Activated T-helper 1 cell treated with anti-CD3 and anti-CD28 coated beads, Interleukin-2, amount 50 U/mL, for 16 hours (primary cell): ENCODE measurements at places on chromosomes 7 and 10.

DNA sequence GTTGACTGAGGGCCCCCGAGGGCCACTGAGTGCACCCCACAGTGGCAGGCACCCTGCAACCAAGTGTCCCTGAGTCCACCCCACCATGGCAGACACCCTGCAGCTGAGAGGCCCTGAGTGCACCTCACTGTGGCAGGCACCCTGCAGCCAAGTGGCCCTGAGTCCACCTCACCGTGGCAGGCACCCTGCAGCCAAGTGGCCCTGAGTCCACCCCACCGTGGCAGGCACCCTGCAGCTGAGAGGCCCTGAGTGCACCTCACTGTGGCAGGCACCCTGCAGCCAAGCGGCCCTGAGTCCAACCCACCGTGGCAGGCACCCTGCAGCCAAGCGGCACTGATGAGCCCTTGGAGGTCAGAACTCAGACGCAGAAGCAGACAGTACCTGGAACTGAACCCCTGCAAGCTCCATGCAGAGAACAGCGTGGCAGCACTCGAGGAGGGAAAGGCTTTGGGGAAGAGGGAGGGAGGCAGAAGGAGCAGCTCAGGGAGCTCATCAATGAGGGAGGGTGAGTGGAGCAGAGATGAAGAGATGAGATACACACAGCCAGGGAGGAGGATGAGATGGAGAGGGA lies 156.5 kb downstream of the WDR37 start:
- no peak for DNase-seq

DNA sequence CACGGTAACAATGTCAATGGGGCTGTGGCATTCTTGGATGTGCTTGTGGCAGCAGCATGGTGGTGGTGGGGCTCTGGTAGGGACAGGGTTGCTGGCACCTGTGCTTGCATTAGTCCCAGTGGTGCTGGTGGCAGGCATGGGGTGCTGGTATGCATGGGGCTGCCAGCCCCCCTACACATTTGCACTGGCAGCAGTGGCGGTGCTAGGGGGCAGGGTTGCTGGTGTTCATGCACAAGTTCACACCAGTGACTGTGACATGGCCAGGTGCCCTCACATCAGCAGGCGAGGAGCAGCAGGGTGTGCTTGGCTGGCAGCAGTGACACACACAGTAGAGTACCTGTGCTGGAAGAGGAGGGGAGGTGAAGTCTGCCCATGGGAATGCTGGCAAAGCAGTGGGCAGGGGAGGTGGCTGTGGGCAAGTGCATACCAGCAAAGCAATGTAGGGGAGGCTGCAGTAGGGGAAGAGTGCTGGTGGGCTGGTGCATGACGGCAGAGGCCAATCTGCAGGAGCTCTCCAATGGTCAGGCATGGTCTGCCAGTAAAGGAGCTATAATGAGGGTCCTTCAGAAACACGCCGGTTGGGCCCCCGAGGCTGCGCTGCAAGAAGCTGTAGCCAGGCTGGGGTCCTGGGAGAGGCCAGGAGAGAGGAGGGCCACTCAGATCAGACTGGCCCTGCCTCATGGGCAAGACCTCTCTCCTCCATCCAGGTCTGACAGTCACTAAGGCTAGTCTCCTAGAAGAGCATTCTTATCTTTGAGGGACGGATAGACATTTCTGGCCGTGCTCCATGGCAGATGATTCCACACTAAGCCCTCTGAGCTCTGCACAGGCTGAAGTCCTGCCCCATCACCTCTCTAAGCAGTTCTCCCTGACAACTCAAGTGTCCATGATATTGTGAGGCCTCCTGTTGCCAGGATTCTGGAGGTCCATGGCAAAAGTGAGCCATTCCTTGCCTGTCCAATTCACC lies 406.4 kb downstream of the SEMA3D start:
- DNase-seq, result no peak

DNA sequence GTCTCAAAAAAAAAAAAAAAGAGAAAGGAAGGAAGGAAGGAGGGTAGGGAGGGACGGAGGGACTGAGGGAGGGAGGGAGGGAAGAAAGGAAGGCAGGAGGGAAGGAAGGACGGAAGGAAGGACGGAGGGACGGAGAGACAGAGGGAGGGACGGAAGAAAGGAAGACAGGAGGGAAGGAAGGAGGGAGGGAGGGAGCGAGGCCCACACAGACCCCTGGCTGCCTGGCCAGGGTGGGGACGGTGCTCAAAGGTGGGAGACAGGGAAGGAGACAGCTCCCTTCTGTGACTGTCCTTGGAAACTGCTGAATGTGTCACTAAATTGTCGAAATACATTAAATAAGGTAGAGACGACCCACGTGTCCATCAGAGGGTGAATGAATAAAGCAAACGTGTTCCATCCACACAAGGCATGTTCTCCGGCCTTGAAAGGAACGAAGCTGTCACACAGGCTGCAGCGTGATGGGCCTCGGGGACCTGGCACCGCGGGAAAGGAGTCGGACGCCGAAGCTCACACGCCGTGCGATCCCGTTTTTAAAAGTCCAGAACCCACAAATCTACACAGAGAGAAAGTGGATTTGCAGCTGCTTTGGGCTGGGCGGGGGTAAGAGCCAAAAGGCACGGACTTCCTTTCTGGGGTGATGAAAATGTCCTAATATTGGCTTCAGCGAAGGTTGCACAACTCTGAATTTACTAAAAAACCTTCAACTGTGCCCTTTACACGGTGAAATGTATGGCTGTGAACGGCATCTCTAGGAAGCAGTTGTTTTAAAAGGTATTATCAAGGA lies 23.3 kb downstream of the ADAP1 start:
- DNase-seq, result no peak

- DNase-seq, result no peak
Measured at GRCh38 chr10:62075912-62076311, 174.4 kb downstream of the ARID5B start.

- DNase-seq, result no peak
Measured at GRCh38 chr7:105130048-105130447, 116.0 kb downstream of the KMT2E start.

GRCh38 chr10:2885288-2886278 lies 181.8 kb upstream of the PFKP start:
- no peak for DNase-seq

DNA sequence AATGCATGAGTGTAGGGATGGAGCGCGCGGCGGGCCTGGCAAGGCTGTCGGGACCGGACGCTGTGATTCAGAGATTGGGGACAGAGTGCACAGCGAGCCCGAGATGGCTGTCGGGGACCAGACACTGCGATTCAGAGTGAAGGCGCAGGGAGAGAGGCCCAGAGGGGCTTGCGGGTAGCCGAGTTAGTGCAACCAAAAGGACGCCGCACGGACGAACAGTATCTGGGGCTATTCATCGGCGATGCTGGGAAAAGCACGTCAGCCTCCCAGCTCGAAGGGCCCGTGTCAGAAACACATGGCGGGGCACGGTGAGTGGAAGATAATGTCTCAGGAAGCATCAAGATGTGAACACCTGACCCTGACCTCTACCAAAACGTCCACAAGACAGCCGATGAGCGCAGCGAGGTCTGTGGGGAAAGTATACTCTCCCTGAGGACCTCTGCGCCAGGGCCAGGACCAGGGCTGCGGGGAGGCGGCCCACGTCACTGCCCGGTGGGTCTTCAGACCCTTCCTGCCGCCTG lies 215.8 kb downstream of the ZMYND11 start:
- DNase-seq, result no peak

DNA sequence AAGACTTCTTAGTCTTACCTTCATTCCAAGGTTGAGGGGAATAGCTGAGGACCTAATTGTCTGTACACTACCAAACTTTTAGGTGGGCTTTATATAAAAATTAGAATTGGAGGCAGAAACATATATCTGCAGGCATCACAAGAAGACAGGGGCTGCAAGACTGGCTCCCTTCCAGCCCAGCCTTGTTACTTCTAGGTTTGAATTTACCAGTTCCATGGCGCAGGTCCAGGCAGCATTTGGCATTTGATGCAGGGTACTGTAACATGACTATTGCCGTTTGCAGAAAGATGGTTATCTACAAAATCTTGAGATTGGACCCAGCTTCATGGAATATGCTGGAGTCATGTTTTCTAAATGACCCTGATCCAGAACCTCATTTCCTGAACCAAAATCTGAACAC lies 105.4 kb upstream of the RHOBTB1 start:
- DNase-seq, result no peak

DNA sequence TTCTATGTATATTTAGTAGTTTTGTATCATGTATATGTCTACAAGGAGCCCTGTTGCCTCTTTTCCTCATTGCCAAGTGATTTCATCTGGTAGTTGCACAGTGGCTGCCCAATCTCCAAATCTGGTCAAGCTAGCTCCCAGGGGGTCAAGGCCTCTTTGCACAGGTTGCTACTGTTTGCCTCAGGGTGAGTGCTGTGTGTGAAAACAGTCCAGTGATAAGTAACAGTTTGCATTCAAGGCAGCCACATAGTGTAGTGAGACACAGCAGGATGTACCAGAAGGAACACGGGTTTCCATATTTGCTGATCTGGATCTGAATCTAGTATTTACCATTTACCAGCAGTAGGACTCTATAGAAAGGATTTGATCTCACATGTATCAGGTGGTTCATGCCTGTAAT lies 13.3 kb upstream of the EPC1 start:
- no peak for DNase-seq

DNA sequence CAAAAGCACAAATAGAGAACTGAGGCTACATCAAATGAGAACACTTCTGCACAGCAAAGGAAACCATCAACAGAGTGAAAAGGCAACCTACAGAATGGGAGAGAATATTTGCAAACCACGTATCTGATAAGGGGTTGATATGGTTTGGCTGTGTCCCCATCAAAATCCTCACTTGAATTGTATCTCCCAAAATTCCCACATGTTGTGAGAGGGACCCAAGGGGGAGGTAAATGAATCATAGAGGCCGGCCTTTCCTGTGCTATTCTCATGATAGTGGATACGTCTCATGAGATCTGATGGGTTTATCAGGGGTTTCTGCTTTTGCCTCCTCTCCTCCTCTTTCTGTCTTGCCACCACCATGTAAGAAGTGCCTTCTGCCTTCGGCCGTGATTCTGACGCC lies 120.6 kb upstream of the FRMD4A start:
- no peak for DNase-seq

DNA sequence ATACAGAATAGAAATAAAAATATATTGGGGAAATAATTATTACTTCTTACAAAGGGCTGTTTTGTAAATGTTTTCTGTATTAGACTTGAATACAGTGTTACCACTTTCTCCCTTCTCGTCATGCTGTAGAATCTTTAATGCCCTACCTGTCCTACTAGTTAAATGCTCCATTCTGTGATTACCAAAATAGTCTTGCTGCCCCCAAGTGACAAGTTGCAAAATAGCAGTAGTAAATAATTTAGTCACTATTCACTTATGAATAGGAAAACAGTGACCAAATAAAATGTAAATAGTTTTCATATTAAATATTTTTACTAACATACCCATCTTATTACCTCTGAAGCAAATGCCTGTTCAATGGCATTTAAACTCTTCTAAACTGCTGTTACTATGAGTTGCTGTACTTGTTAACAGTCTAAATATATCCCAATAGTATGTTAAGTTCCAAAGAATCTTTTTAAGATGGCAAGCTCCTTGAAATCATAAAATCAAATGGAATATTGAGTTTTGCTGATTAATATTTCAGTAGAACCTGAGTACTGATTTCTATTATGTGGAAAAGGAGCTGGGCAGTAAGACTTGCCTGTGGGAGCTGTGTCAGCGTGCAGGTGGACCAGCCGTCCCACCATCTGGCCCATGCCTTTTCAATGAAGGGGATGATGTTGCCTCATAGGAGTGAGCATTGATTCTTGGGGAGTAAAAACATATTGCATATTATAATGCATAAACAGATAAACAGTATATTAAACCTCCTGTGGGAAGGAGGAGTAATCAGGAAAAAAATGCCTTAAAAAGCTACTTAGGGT lies 18.1 kb upstream of the OIT3 start:
- DNase-seq, result no peak

DNA sequence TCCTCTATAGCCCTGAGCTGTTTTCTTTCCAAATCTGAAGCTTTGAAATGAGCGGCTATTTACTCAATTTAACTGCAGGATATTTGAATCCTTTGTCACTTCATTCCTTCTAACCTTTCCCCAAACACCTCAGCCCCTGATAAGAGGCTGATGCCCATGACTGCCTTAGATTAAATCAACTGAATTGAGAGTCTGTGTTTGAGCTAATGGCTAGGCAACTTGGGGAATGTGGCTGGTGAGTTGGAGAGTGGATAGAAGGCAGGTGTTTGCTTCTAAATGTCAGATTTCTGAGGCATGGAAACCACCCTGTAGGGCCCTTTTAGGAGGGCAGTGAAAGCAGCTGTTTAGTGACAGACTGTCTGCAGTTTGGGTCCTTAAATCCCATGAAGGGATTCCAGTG lies 759.9 kb downstream of the LRMDA start:
- no peak for DNase-seq

DNA sequence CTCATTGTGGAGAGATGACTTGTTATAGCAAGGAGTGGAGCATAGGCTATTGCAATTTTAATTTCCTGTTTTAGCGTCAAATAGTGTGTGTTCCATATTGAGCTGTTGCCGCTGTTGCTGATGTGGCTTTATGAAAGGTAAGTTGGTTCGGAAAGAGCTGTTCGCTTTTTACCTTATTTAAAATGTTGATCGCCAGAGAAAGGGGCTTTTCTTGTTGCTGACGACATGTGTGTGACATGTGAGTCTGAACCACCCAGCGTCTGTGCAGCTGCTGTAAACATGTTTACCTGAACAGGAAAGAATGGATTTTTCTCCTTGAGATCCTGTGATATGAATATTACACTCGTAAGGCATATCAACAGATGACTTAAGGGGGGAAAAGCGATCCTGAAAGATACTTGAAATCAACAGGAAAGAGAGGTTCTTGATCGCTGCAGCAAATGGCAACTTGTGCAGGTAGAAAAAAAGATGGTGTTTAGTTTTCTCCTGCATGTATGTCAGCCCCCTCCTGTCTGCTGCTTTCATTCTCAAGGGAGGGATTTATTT lies 2.5 kb downstream of the ZEB1 start:
- DNase-seq, result no peak
